ENCODE measurements at places on chromosomes 3 and 15.

GRCh38 chr3:149273096-149273751, 51.6 kb upstream of the CP start:
- no peak for DNase-seq

DNA sequence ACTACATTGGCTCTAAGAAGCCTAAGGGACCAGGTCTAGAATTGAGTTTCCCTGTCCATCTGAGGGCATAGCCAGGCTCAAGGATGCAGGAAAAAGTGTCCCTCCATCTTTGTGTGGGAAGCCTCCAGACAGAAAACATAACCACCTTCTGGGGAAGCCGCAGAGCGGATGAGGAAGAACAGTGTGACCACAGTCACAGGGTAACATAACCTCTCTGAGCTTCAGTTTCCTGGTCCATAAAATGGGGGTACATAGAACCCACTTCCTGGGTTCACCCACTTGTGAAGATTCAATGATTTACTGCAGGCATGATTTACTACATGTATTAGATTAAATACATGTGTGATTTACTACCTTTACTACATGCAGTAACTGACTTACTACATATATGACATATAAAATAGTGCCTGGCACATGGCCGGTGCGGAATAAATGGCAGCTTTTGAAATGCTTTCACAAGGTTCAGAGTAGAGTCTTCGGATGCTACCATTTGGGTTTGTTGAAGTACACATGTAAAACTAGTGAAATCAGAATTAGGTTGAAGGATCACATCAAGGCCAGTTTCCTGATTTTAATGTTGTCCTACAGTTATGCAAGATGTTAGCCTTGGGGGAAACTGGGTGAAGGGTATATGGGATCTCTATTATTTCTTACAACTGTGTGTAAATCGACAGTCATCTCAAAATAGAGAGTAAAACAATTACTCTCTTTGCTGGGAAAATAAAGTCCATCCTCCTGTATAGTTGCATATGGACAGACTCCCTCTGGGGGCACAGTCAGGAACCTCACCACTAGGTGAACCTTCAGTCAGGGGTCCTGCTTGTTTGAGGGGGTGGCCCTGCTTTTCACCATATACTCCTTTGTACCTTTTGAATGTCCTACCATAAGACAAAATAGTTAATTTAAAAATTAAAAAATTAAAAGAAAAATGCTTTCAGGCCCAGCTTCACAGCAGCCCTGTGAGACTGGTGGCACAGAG, 86.0 kb downstream of the SEMA5B start:
- no peak for DNase-seq

- no peak for DNase-seq
Observed at GRCh38 chr3:89795506-89795905, 688.1 kb downstream of the EPHA3 start.

GRCh38 chr3:137174514-137174913, 216.7 kb downstream of the IL20RB start:
- DNase-seq = no peak

- no peak for DNase-seq
Observed at GRCh38 chr15:40281057-40281800, 1.6 kb downstream of the ANKRD63 start.

GRCh38 chr3:139710212-139710611, 32.4 kb upstream of the NMNAT3 start:
- no peak for DNase-seq

- no peak for DNase-seq
Observed at GRCh38 chr3:144242747-144243146, 271.1 kb downstream of the DIPK2A start.

- no peak for DNase-seq
Observed at GRCh38 chr3:149494759-149495580, 20.5 kb downstream of the TM4SF4 start.

DNA sequence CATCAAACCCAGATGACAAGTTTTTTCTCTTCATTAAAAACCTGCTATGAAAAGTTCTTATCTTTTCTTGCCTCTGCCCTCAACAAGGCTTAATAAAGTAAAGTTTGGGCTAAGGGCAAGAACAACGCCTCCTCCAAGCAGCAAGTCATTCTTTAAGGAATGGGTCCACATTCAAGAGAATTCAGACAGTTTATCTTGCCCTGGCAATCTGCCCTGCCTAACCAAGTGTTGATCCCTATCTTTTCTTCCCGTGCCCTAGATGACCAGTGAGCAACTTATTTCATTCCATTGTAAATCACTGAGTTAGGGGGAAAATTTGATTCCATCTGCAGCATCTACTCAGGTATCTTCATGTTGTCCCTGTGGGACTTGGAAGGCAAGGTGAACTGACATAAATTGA, 370.3 kb upstream of the DPPA4 start:
- no peak for DNase-seq

GRCh38 chr3:9550999-9551398, 2.6 kb downstream of the LHFPL4 start:
- DNase-seq = no peak

DNA sequence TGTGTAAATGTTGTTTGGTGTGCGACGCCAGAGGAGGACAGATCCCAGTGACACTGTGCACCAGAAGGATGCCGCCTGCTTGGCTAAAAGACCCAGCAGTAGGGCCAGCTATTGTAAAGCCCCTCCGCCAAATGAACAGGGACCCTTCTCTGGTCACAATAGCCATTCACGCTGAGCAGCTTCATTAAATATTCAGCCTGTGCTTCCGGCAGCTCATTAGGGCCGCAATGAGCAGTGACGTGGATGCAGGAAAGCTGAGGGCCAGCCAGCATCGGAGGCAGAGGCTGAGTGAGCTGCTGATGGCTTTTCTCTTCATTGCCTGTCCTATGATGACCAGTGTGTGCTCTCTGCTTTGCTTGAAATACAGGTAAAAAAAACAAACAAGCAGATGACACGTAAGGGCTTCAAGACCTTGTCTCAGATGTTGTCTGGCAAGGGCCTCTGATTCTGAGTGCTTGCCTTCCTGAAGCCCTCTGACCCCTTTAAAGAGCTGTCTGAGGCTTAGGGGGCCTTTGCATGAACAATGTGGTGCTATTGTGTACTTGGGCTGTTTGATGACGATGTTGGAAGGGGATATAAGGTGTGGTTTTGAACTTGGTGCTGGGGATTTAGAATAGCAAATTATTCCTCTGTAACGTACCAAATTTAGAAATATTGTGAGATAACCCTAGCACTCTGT, 130.4 kb downstream of the FEZF2 start:
- no peak for DNase-seq

GRCh38 chr3:55718074-55718473, 231.0 kb upstream of the WNT5A start:
- no peak for DNase-seq

DNA sequence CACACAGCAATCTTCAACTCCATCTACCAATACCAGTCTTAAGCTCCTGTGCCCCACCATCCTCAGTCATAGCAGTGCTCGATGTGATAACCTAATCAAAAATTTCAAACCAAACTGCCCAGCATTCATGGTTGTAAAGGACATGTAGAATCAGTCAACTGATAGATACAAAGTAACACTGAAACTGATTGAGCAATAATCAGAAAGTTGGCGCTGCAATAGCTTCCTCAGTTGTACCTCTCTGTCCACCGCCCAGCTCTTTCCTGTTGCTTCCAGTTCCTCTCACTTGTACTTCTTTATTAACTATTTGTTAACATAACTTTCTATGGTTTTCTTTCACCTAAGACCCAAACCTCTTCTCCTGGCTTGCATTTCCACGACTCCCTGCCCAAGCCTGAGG, 745.7 kb downstream of the PDCD6IP start:
- no peak for DNase-seq

- no peak for DNase-seq
Observed at GRCh38 chr15:72402726-72403125, 4.6 kb downstream of the TMEM202 start.

GRCh38 chr15:40847223-40847961, 3.5 kb downstream of the SPINT1 start:
- DNase-seq = no peak

- DNase-seq = no peak
Observed at GRCh38 chr3:141346418-141346817, 21.9 kb upstream of the ZBTB38 start.

DNA sequence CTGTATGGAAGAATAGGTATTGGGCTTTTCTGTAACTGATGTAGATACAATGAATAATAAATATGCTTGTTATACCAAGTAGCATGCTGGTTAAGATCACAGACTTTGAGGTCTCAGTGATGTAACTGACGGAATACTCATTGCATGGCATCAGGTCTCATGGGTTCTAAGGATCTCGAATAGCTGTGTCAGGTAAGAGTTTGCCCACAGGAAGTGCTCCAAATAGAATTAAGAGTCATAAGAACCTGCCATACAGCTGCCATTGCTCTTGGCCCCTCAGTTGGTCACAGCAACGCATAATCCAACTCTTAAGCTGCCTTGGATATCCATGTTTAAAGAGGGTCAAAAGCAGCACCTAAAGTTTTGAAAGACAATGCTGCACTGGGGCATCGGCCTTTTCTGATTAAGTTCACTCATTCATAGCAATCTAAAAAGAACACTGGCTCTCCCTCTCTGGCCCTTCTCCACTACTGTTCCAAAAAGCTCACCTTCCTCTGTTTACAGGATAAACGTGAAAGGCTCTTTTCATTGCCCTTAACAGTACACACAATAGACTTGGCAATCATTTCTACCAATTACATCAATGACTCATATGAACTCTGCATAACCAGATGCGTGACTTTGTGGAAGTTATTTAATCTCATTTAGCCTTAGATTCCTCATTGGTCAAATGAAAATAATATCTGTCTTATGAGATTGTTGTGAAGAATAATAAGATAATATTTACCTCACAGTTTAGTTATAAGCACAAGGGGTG, 74.6 kb downstream of the ZBTB20 start:
- no peak for DNase-seq

GRCh38 chr15:42721916-42722315, 15.0 kb downstream of the CDAN1 start:
- no peak for DNase-seq

GRCh38 chr3:129549805-129550204, 6.8 kb downstream of the H1-8 start:
- no peak for DNase-seq

DNA sequence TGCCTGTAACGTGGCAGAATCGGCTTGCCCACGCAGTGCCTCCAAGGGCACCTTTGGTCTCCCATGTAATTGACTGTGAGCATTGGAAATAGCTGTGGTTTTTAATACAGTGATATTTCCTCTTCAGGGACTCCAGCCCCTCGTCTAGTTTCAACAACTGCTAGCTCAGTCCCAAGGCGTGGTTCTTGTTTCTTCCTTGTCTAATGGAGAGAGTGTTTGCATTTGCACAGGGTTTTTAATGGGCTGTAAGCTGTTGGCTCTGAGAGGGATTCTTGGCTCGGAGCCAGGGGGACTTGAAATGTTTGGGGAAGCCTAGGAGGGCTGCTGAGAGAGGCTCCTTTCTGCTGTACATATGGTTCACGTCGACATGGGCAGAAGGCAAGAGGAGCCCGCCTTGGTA, 86.2 kb downstream of the THSD4 start:
- DNase-seq = no peak

GRCh38 chr15:24944954-24945353, 9.8 kb upstream of the SNRPN start:
- DNase-seq = no peak

DNA sequence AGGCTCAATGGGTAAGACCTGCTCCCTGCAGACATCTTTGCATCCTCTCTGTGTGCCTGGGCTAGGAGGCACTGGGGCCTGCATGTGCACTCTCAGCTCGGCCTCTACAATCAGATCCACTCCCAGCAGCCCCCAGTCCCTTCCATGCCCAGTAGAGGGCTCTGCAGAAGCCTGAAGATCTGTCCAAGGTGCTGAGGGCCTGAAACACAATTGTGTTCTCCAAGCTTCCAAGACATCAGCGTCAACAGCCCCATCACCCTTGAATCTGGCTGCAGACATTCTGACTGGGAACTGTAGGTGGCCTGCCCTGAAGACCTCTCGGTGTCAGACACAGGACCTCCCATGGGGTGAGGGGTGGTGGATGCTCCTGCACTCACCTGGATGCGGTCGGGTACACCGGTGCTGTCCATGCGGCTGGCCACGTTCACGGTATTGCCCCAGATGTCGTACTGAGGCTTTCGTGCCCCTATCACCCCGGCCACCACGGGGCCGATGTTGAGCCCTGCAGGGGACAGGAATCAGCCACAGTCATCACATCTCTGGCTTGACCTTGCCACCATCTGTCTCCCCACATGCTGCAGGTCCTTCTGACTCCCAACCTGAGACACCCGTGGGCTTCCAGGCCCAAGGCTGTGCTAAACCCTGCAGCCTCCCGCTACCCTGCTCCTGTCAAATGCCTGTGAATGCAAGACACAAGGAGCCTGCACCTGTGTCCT, 84.7 kb downstream of the SEC22A start:
- peak; percentile 48 for DNase-seq

- DNase-seq = no peak
Observed at GRCh38 chr15:26433818-26434217, 339.0 kb downstream of the GABRB3 start.

DNA sequence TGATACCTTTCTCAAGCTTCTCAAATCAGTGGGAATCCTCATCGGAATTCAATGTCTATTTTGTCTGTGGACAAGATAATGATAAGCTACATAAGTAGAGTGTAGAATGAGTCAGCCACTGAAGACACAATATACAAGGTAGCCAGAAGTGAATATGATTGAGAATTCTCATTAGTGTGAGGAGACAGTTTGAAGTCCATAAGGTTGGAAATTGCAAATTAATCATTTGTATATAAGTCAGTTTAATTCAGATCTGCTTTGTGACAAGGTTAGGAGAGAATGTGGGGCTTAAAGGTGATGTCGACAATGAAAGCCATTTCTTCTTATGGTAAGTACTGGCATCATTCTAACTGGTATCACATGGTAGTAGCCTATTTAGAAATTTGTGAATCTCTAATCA, 4.2 kb downstream of the ARPP21 start:
- no peak for DNase-seq

- DNase-seq = no peak
Observed at GRCh38 chr15:57323299-57323805, 53.0 kb upstream of the CGNL1 start.

GRCh38 chr15:101203607-101204189, 48.1 kb downstream of the CHSY1 start:
- DNase-seq = no peak

- DNase-seq = no peak
Observed at GRCh38 chr15:84772467-84772866, 24.1 kb downstream of the ZNF592 start.

DNA sequence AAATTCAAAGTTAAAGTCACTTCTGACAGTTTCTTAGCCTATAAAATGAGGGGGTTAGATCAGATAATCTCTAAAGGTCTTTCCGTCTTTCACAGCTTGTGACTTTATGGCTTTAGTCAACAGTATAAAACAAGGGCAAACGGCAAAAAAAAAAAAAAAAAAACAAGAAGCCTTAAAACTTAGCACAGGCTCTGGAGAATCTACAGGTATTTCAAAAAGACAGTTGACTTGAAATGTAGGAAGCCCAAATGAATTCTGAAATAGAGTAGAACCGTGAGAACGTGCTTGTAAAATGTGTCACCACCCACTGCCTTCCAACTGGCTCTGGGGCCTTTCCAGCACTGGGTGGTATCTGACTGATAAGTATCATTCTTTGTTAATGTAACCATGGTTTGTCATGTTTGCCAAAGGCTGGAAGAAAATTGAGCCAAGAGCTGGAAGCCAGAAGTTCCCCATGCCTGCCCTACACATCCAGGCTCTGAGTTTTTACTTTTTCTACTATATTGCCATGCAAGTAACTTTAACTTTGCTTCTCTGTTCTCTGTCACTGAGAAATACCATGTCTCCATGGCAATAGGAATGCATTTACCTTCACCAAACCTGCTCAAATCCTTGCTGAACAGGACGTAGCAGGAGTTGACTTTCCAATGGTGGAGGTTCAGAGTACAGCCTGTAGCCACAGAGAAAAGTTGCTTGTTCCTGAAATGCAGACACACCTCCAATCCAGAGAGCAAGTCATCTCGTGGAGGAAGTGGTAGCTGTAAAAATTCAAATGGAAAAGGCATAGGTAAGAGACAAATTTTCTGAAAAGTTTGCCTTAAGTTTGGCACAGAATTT, 35.8 kb upstream of the THSD4 start:
- no peak for DNase-seq
